ENCODE measurements at places on chromosomes 7 and 10.

DNA sequence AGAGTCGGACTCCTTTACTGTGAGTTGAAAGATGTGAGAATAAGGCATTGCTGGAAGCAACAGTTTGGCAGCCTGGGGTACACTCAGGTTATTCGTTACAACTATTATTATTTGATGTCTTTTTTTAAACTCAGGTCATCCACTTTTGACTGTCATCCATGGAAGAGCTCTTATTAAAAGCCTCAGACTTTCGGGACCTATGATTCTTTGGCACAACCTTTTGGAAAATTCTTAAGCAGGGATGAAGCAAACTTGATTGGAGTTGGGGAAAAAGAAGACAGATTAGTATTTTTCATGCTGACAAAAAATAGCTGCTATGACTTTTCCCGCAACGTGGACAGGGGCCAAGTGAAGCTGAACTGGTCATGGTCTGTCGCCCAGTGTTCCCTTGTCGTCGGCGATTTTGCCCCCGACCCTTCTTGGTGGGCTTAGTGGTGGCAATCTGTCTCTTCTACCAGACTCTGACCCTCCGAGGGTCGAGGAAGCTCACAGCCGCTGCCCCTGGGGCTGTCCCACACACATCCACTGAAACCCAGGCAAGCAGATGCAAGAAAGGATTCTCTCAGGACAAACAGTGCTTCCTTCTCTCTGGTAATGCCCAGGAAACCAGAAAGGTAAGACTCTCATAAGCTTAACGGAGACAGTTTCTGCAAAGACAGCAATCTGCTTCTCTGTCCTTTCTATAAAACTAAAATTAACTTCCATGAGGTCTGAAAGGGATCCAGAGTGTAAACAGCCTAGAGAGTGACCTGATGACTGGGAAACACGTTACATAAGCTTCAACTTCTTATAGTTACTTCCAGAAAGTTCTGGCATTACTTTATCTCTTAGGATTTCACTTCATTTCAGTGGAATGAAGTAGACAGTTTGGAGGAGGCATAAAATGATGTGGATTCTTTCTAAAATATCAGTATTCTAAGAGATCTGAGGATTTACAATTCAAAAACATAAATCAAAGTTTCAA, 1.0 kb downstream of the CPED1 start:
- no peak for DNase-seq

DNA sequence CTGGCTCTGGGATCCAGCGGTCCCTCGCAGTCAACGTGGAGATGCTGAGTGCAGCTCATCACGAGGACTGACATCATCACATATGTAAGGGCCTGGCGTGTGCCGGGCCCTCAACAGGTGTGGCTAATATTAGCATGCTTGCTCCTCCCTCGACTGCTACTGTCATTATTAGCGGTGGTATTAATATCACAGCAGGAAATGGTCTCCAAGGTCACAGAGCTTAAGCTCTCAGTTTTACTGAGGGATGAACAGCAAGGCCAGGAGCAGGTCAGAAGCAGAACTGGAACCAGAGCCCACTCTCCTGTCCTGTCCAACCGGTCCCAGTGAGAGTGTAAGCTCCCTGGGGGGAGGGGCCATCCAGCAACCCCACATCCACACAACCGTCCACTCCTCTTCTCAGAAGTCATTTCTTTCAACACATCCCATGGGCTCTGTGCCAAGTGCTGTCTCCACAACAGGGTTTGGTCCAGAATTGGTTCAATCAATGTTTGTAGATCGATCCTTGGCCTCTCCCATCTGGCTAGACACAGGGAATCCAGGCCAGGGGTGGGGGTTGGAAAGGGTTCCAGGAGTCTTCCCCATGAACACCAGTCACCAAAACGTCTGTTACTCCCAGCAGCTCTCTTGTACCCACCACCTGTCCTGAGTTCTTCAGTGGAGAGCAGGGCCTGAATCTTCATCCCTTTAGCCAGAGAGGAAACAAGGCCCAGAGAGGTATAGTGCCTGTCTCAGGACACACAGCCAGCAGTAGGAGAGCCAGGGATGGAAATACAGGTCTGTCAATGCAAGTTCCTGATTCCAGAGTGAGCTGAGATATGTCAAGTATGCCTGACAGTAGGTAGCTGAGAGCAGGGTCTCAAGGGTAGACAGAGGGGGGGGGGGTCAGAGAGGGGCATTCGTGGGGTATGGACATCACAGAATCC, 45.3 kb upstream of the ZMIZ1 start:
- DNase-seq, result no peak

DNA sequence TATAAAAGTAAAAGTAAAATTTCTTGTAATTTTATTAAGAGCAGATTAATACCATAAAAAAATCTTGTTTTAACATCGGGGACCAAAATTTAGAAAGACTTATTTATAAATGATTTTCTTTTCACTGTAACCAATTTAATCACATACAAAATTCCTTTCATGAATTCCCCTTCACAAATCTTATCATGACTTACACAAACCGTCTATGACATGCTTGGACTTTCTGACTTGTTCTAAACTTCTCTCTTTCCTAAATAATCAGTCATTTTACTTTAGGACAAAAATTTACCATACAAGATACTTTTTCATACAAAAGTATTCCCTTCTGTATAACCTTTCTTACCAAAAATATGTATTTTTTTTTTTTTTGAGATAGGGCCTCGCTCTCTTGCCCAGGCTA, 9.3 kb downstream of the CROT start:
- no peak for DNase-seq

DNA sequence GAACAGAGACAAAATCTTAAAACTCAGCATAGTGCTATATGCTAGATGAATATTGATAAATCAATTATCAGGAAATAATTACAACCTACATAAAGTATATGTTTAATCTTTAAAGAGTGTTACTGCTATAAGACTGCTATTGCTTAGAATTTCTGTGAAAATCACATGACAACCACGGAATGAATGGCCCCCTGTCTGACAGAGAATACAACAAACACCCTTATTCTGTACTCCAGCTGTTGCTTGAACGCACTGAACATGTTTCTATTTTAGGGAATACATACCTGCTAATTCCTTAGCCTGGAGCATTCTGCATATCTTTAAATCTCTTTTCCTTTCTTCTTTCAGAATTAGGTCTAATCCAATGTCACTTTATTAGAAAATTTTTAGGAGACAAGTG, 452.4 kb upstream of the PHF14 start:
- no peak for DNase-seq

- no peak for DNase-seq
Observed at GRCh38 chr10:76921383-76922010, 716.1 kb downstream of the KCNMA1 start.

DNA sequence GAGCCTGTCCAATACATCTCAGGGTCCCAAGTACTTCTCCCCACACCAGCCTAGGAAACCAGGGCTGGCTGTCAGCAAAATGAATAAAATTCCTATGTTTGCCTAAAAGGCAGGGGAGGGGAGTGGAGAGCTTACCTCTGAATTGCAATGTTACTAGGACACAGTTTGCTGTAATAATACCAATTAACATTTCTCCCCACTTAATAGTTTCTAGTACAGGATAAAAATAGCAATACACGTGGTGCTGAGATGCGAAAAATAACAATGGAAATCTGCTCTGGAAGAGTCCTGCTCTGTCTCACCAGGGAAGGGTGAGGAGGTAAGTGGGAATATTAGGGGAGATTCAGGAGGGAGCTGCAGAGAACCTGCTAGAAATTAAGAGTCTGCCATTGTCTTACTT, 112.3 kb downstream of the PLXNA4 start:
- no peak for DNase-seq

- no peak for DNase-seq
Observed at GRCh38 chr10:58782876-58783851, 270.5 kb downstream of the BICC1 start.

DNA sequence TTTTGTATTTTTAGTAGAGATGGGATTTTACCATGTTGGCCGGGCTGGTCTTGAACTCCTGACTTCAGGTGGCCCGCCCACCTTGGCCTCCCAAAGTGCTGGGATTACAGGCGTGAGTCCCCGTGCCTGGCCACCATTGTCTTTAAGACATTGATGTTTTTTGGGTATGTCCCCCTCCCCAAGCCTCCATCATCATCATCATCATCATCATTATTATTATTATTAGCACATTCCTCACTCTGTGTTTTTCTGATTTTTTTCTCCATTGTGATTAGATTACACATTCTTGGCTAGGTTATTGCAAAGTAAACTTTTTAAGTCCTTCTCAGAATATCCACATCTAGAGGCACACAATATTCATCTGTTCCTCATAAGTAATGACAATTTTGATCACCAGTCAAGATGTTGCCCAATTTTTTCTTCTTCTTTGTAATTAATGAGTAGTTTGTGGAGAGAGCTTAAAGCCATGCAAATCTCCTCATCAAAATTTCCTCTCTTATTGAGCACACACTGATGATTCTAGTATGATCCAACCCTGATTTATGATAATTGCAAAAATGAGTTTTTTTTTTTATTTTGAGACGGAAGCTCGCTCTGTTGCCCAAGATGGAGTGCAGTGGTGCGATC, 47.5 kb downstream of the EPC1 start:
- no peak for DNase-seq

DNA sequence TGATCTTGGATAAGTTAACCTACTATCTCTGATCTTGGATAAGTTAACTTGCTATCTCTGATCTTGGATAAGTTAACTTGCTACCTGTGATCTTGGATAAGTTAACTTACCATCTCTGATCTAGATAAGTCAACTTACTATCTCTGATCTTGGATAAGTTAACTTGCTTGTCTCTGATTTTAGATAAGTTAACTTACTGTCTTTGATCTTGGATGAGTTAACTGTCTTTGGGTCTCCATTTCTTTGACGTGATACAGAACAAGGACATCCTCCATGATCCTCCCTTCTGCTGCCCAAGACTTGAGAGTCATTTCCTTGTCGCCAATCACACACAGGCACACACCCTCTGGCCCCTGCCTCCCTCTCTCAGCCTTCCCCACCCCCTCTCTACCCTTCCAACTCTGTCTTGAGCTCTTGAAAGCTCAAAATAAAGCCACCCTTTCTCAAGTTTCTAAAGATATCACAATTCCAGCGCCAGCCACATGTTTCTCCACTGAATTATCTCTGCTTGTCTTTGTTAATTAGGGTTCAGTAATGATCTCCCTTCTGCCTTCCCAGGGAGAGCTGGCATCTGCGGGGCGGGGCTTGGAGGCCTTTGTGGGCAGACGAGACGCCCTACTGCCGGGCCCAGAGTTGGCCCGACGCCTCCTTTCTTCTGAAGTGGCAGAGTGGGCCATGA, 85.1 kb upstream of the GTF2I start:
- no peak for DNase-seq

DNA sequence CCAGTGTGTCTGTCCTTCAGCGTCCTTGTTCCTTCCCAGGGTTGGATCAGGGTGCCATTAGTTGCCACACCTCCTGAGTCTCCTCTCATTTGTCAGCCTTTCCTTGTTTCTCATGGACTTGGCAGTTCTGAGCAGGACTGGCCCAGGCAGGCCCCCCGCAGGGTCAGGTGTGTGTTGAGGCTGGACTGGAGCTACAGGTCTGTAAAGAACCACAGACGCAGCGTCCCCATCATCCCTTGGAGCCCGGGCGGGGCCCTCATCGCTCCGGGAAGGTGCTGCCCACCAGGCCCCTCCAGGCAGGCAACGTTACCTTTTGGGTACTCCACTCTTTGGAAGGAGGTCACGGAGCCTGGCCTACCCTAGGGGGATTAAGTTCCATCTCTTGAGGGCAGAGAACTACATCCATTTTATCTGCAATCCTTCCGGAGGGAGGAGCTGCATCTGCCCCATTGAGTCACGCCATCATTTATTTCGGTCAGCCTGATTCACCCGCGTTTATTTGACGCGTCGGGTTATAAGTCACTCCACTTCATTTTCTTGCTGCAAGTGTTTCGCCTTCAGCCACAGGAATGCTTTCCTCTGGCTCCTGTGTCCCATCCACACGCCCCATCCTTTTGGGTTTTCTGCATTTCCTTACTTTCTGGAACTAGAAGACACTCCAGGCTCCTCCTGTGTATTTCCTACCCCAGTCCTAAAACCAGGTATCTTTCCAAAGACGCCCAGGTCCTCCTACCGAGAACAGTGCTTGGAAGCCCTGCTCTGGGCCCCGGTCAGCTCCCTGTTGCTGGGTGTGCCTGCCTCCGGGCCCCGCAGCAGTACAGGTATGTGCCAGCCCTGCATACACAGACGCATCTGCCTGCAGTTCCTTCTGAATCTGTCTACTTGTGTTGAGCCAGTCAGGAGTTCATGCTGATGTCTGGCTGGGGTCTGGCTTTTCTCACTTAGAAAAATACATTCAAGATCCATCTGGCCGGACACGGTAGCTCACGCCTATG, 141.9 kb downstream of the MAD1L1 start:
- DNase-seq, result no peak

- no peak for DNase-seq
Observed at GRCh38 chr10:24759672-24760071, 36.0 kb upstream of the ARHGAP21 start.

GRCh38 chr10:14624600-14624999, 150.1 kb downstream of the FAM107B start:
- DNase-seq, result no peak

- no peak for DNase-seq
Observed at GRCh38 chr10:95526044-95526443, 35.1 kb downstream of the SORBS1 start.

- no peak for DNase-seq
Observed at GRCh38 chr10:119500821-119501220, 41.7 kb downstream of the RGS10 start.

GRCh38 chr10:117936976-117937375, 109.8 kb downstream of the RAB11FIP2 start:
- DNase-seq, result no peak

DNA sequence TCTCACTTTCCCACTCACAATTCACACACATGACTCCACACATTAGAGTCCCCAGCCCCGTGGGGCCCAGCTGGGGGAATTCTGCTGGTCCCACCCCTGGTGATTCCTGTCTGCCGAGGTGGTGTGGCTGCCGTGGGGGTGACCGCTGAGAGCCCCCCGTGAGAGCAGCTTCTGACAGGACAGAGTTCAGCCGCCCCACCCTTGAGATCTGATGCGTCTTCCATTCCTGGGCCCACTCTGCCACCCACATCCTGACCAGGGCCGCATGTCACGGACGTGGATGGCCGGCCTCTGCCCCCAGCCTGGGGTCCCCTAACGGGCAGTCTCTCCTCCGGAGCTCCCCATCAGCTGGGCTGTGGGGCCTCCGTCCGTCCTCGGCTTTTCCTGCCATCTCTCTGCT, 240.1 kb upstream of the PITRM1 start:
- no peak for DNase-seq

GRCh38 chr10:111035542-111035941, 41.3 kb upstream of the ADRA2A start:
- DNase-seq, result no peak

DNA sequence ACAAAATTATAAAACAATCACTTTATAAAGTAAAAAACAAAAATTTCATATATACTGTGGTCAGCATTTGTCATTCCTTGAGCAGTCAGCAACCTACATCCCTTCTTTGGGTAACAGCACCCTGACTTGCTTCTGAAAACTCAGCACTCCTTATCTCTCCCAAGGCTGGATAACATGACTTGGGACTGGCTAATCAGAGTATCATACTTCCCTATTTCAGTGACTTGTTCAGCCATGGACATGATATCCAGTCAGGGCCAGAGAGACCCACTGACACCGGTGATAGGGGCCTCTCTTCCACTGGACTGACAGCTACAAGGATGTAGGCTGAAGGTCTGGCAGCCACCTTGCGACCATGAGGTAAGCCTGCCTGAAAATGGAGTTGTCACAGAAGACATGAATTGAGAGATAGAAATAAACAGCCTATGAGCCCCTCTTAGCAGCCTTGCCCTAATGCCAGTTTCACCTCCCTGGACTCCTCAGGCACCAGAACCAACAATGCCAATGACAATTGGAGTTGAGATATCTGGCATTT, 84.4 kb upstream of the NEBL start:
- no peak for DNase-seq

GRCh38 chr7:14229047-14229446, 239.6 kb upstream of the ETV1 start:
- DNase-seq, result no peak

Measured in AG04450 (cell line).